Tongue (tissue), 3 donors: ENCODE measurements at places on chromosomes 7 and 10.

GRCh38 chr7:14846405-14846804 lies 56.1 kb downstream of the DGKB start:
- DNase-seq: no peak

DNA sequence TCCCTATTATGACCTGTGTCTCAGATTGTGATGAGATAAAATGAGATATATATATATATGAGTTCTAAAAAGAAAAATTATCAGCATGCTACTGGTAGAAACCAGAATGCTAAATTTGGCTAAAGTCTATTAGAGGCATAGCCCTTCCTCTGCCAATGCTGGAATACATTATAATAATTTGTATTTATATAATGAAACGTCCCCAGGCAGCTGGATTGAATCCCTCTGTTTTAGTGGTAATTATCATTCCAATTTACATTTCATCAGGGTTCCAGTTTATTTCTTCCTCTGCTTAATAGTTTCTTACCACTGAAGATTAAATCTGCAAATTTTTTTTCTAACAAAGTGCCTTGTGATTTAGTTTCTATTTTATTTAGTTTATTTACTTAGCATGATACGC lies 71.8 kb upstream of the ABI1 start:
- no peak for DNase-seq

- DNase-seq: no peak
Measured at GRCh38 chr10:48503293-48503911, 101.5 kb downstream of the ARHGAP22 start.

DNA sequence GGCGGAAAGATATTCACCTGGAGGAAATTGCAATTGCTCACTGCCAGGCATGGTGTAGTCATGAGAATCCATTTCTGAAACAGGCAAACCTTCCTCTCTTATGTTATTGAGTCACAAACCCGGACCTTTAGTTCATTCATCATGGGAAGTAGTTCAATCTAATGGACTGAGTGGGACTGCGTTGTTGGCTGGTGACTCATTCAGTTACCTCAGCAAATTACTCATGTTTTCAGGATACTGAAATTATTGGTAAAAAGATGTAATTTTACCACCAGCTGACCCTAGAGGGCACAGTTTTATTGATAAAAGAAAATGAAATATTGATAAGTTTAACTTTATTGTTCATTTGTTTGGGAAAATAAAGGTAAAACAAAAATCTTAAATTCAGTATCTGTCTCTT lies 1194.4 kb upstream of the SORCS1 start:
- DNase-seq: no peak

GRCh38 chr7:74495112-74496086 lies 41.7 kb downstream of the GTF2IRD1 start:
- DNase-seq: no peak

GRCh38 chr10:19817231-19817933 lies 1.1 kb downstream of the PLXDC2 start:
- DNase-seq: peak; percentile 71

DNA sequence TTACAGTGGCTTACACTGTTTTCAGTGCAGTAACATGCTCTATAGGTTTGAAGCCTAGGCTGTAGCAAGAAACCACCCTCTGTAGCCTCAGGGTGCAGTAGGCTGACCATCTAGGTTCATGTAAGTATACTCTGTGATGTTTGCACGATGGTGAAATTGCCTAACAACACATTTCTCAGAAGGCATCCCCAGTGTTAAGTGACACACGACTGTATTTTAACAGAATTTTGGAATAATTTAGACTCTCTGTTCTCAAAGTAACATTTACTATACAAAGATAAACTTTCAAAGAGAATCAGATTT lies 44.6 kb upstream of the BHLHA15 start:
- DNase-seq: no peak

GRCh38 chr7:64619705-64620104 lies 46.2 kb upstream of the ZNF107 start:
- no peak for DNase-seq

DNA sequence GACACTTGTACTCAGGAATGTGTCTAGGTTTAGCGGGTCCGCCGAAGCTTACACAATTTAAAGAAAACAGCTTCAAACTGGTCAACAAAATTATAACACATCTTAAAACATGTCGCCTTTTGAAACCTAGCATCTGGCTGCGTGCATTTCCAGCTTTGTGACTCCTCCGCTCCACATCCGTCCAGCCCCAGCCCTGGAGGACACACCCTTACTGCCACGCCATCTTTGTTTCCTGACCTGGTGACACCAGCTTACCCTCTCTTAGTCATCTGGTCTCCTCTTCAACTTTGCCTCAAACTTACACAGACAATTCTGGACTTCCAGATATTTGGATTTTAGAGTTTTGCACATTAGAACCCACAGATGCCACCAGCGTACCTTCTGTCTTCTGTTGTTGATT lies 198.7 kb upstream of the VSTM2A start:
- DNase-seq: no peak

DNA sequence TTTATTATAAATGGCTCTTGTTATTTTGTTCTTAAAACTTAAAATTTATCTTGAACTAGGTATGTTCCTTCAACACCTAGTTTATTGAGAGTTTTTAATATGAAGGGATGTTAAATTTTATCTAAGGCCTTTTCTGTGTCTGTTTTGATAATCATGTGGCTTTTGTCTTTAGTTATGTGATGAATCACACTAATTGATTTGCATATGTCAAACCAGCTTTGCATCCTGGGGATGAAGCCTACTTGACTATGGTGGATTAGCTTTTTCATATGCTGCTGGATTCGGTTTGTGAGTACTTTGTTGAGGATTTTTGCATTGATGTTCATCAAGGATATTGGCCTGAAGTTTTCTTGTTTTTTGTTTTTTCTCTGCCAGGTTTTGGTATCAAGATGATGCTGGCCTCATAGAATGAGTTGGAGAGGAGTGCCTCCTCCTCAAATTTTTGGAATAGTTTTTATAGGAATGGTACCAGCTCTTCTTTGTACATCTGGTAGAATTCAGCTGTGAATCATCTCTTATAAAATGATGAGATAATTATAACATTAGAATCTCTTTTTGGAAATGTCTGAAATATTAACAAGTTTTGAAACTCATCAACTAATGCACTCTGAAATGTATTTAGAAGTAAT lies 78.7 kb upstream of the AGR3 start:
- DNase-seq: no peak

DNA sequence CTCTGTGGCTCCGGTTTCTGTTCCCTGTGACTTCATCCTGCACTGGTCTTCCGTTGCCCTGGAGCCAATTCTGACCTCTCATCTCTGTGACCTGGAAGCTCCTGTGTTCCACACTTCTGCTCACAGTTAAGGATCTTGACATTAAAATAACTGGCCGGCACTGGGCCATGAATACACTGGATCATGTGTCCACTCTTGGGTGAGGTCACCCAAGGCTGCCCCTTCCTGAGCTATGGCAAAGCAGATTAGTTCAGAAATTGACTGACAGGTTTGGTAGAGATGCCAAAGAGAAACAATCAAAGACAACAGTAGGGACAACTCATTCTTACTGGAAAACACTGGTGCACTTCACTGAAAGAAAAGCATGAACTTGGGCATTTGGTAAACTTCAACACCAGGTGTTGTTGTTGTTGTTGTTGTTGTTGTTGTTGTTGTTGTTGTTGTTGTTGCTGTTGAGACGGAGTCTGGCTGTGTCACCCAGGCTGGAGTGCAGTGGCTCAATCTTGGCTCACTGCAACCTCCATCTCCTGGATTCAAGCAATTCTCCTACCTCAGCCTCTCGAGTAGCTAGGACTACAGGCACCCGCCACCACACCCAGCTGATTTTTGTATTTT lies 36.7 kb upstream of the GRID1 start:
- no peak for DNase-seq

DNA sequence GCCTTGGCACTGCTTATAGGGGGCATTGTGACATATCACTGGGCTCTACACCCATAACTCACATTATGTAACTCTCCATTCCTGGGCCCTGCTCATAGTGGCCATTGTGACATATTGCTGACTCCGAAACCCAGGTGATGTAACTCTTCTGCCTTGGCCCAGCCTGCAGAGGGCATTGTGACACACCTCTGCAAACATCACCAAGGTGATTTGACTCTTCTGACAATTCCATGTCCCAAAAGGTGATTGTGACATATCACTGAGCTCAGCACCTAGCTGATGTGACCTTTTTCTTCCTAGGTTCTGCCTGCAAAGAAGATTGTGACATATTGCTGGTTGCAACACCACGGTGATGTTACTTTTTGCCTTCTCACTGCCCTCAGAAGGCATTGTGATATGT lies 36.5 kb upstream of the ZNF680 start:
- DNase-seq: no peak

- DNase-seq: peak; percentile 32
Measured at GRCh38 chr10:697097-697875, 7.8 kb upstream of the DIP2C start.

DNA sequence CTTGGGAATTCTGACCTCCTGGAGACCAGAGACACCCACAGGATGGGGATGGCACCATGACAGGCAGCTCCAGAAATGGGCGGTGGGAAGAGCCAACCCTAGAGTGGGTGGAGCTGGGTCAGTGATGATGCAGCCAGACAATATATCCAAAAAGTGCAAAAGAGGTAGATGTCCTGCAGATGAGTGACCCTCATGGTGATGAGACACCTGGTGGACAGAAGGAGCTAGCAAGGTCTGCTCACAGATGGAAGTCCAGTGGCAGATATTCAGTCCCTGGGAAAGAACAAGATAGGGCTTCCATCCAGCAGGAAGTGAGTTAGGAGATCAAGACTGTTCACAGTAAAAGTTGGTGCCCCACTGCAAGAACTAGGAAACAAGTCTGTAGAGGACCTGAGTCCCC lies 19.2 kb upstream of the GRB10 start:
- no peak for DNase-seq

GRCh38 chr7:37265876-37266275 lies 182.8 kb downstream of the ELMO1 start:
- DNase-seq: no peak

- DNase-seq: no peak
Measured at GRCh38 chr10:72218325-72218724, 2.2 kb upstream of the ASCC1 start.

GRCh38 chr7:137390076-137390475 lies 46.5 kb upstream of the PTN start:
- DNase-seq: no peak

- no peak for DNase-seq
Measured at GRCh38 chr7:23892019-23892418, 182.0 kb downstream of the STK31 start.

- DNase-seq: no peak
Measured at GRCh38 chr10:1644191-1644711, 93.1 kb downstream of the ADARB2 start.

GRCh38 chr7:26369593-26369992 lies 77.9 kb downstream of the SNX10 start:
- peak; percentile 88 for DNase-seq

DNA sequence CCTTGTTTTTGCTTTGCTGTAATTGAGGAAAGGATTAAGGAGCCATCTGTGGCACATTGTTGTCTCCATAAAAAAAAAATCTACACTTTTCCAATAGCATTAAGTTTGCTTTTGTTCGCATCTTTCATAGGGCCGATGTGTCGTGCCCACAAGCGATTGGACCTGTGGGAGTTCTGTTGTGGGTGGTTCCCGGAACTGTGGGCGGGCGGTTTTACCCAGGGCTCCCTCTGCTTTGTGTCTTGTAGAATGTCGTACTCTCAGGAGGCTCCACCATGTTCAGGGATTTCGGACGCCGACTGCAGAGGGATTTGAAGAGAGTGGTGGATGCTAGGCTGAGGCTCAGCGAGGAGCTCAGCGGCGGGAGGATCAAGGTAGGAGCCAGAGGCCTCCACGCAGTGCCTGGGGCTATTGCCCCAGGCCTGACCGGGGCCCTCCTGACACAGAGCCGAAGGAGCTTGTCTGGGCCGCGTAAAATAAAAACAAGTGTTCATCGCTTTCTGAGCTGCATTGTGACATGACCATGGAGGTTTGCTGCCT lies 92.4 kb downstream of the ACTR3B start:
- DNase-seq: no peak

GRCh38 chr7:2723138-2723850 lies 35.3 kb downstream of the AMZ1 start:
- DNase-seq: no peak

DNA sequence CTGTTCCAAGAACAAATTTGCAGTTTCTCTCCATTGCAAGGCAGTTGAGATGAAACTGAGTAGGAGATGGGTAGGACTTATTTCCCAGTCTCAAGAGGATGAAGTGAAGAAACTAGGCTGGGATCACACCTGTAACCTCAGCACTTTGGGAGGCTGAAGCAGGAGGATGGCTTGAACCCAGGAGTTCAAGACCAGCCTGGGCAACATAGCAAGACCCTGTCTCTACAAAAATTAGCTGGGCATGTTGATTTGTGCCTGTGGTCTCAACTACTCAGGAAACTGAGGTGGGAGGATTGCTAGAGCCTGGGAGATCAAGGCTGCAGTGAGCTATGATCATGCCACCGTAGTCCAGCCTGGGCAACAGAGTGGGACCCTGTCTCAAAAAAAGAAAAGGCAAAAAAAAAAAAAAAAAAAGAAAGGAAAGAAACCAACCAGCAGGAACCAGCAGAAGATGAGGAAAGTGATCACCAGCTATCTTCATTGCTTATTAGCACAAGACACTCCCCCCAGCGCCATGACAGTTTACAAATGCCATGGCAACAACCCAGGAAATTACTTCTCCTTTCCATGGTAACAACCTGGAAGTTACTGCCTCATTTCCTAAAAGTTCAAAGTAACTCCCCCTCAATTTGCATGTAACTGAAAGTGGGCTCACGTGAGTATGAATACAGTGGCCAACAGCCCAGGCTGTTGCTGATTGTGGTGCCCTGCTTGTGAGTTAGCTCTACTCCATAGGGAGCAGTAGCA lies 18.3 kb upstream of the ST8SIA6 start:
- DNase-seq: no peak

DNA sequence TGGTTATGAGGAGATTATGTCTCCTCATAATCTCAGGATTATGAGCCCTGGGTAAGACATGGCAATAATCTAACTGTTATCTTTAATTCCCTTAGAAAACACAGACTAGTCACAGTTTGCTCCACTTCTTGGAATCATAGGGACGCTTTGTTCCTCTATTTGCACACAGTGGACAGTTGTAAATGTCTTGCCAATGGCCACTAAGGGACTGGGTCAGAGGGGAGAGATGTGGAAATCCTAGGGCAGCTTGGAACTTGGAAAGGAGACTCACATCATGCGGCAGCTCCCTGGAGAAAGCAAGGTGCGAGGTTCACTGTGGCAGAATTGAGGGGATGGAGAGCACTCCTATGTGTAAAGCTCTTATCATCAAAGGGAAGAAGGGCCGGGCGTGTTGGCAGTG lies 266.1 kb downstream of the PRPF18 start:
- no peak for DNase-seq

- DNase-seq: no peak
Measured at GRCh38 chr10:106826716-106827115, 337.8 kb downstream of the SORCS1 start.

- no peak for DNase-seq
Measured at GRCh38 chr10:113613977-113614690, 49.7 kb downstream of the NRAP start.

- DNase-seq: no peak
Measured at GRCh38 chr7:115763347-115763746, 267.2 kb downstream of the TFEC start.

DNA sequence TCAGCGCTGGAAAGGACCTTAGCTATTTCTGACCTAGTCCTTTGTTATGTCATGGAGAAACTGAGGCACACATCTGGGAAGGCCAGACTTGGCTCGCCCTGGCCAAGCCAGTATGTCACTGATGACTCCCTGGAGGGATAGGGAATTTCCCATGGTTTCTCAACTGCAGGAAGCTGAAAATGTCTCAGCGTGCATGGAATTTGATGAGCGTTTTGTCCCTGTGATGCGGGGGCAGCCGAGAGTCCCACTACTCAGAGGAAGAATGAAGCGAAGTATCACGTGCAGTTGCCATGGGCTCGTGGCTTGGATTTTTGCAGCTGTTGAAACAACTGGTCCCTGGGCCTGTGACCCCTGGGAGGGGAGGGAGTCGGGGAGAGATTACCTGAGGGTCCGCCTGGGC lies 44.8 kb downstream of the CLIP2 start:
- peak; percentile 76 for DNase-seq
